ENCODE measurements at places on chromosomes 7 and 10. TPM values are rescaled to one million over a fixed set of nuclear protein-coding genes. Genes with fewer than 3 reads are reported as not detected.

The DNAJC30 gene
- 2.9 TPM for total RNA-seq

The PTPN20 gene
- 5.6 TPM for total RNA-seq

The SOSTDC1 gene
- total RNA-seq, result not detected

The UPK3BL2 gene
- total RNA-seq, result 5.1 TPM

The TEX36 gene
- not detected for total RNA-seq

The POLR2J3 gene
- total RNA-seq, result 15.1 TPM

The TRPV5 gene
- not detected for total RNA-seq
